ENCODE measurements at places on chromosomes 3 and 15.

GRCh38 chr3:190183121-190183520 is 62.4 kb upstream of the P3H2 start:
- H3K36me3 ChIP-seq: no peaks in the 10 kb centered on the region
- no peak overlapping the region for H3K4me3 ChIP-seq
- no peaks in the 10 kb centered on the region for H3K4me1 ChIP-seq
- DNase-seq: no peak

DNA sequence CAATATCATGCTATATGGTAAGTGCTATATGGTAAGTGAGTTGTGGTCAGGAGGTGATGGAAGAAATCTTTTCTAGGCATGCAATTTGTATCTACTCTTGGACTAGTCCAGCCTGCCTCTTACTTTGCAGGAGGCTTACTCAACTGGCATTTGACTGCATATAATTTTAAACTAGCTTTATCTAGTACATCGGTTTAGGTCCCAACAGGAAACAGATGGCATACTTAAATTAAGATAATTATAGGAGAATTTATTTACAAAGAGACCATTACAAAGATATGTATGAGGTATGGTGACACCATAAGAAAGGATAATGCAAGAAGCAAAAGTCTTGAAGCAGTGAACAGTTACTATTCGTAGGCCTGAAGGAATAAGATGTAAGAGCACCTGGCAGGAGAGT is 7.8 kb downstream of the SLC28A2 start:
- DNase-seq: no peak
- H3K27me3 ChIP-seq: no peaks in the 10 kb centered on the region
- no peak overlapping the region for H3K4me3 ChIP-seq
- H3K4me1 ChIP-seq: no peaks in the 10 kb centered on the region
- H3K36me3 ChIP-seq: no peaks in the 10 kb centered on the region

- no peak overlapping the region for H3K4me3 ChIP-seq
- no peak for DNase-seq
- H3K4me1 ChIP-seq: peaks cover 5% of the 10 kb centered on the region
- H3K27ac ChIP-seq: peak overlapping the region; percentile 15
Observed at GRCh38 chr3:73401059-73401458, 223.7 kb downstream of the PDZRN3 start.

GRCh38 chr15:94225616-94226015 is 5.7 kb upstream of the MCTP2 start:
- peaks cover 8% of the 10 kb centered on the region for H3K4me1 ChIP-seq
- H3K27me3 ChIP-seq: no peaks in the 10 kb centered on the region
- no peaks in the 10 kb centered on the region for H3K36me3 ChIP-seq
- no peak overlapping the region for H3K4me3 ChIP-seq
- DNase-seq: no peak

DNA sequence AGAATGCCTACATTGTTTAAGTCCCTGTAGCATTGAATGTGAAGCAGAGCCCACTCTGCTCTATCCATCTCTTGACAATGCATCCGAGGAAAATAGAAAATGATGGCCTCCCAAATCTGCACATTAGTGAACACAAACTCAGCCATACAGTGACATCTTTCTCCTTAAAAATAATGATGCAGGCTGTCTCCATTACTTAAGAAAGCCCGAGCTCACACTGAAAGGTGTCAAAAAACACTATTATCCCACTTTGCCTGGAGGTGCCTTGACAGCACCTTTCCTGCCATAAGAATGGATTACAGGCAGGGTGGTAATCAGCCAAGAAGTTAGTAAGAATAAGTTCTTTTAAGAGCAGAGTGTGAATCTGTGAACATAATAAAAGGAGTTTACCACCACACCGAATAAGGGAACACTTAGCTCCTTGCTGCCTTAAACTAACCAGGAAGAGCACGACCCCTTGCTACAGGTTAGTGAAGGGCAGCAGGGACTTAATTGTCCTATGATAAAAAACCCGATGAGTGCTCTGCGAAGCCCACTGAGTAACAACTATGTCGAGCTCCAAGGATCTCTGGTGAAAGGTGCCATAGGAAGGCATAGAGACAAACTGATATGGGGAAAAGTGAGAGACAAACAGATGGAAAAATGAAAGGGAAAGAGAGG is 123.2 kb upstream of the TUSC7 start:
- H3K27ac ChIP-seq: no peak overlapping the region
- no peaks in the 10 kb centered on the region for H3K27me3 ChIP-seq
- no peaks in the 10 kb centered on the region for H3K4me1 ChIP-seq
- H3K4me3 ChIP-seq: no peak overlapping the region

GRCh38 chr15:41562784-41563198 is 3.8 kb downstream of the TYRO3 start:
- H3K36me3 ChIP-seq: no peaks in the 10 kb centered on the region
- H3K27ac ChIP-seq: no peak overlapping the region
- no peak for DNase-seq
- no peaks in the 10 kb centered on the region for H3K27me3 ChIP-seq
- peaks cover 24% of the 10 kb centered on the region for H3K4me1 ChIP-seq

GRCh38 chr3:38627956-38628355 is 21.5 kb downstream of the SCN5A start:
- H3K27ac ChIP-seq: no peak overlapping the region
- no peaks in the 10 kb centered on the region for H3K27me3 ChIP-seq
- H3K36me3 ChIP-seq: no peaks in the 10 kb centered on the region
- DNase-seq: no peak
- no peak overlapping the region for H3K4me3 ChIP-seq

DNA sequence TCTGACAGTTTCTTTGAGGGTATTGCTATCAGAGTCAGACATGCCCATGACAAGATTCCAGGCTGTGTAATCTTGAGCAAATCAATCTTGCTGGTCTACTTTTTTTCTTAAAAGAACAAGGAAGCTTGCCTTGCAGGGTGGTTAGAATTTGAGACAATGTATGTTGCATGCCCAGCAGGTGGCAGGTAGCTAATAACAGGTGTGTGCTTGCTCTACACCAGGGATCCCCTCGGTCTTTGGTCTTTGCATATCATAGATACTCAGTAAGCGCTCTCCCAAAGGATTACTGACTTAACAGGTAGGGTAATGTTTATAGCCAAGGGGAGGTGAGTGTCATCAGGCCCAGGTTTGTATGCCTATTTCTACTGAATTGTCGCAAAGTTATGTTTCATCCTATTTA is 37.3 kb downstream of the CACNA1D start:
- H3K4me1 ChIP-seq: peaks cover 36% of the 10 kb centered on the region
- no peaks in the 10 kb centered on the region for H3K27me3 ChIP-seq
- H3K27ac ChIP-seq: no peak overlapping the region
- H3K4me3 ChIP-seq: no peak overlapping the region
- no peaks in the 10 kb centered on the region for H3K36me3 ChIP-seq
- no peak for DNase-seq

- no peak overlapping the region for H3K4me3 ChIP-seq
- no peaks in the 10 kb centered on the region for H3K36me3 ChIP-seq
- DNase-seq: peak; percentile 13
- no peaks in the 10 kb centered on the region for H3K27me3 ChIP-seq
Observed at GRCh38 chr3:53084310-53085001, 38.6 kb upstream of the SFMBT1 start.

- H3K36me3 ChIP-seq: no peaks in the 10 kb centered on the region
- no peak for DNase-seq
- no peak overlapping the region for H3K4me3 ChIP-seq
- H3K27me3 ChIP-seq: no peaks in the 10 kb centered on the region
- H3K27ac ChIP-seq: no peak overlapping the region
Observed at GRCh38 chr15:76391847-76392246, 55.3 kb downstream of the ISL2 start.

- DNase-seq: peak; percentile 92
- H3K4me3 ChIP-seq: no peak overlapping the region
- peaks cover 18% of the 10 kb centered on the region for H3K4me1 ChIP-seq
- no peak overlapping the region for H3K27ac ChIP-seq
- H3K36me3 ChIP-seq: no peaks in the 10 kb centered on the region
- H3K27me3 ChIP-seq: no peaks in the 10 kb centered on the region
Observed at GRCh38 chr15:74620636-74621545, 5.3 kb downstream of the CLK3 start.

- H3K4me1 ChIP-seq: peaks cover 19% of the 10 kb centered on the region
- no peaks in the 10 kb centered on the region for H3K36me3 ChIP-seq
- H3K27me3 ChIP-seq: no peaks in the 10 kb centered on the region
- H3K27ac ChIP-seq: peak overlapping the region; percentile 92
- peak; percentile 41 for DNase-seq
Observed at GRCh38 chr15:75449585-75450306, 1.7 kb downstream of the SIN3A start.

DNA sequence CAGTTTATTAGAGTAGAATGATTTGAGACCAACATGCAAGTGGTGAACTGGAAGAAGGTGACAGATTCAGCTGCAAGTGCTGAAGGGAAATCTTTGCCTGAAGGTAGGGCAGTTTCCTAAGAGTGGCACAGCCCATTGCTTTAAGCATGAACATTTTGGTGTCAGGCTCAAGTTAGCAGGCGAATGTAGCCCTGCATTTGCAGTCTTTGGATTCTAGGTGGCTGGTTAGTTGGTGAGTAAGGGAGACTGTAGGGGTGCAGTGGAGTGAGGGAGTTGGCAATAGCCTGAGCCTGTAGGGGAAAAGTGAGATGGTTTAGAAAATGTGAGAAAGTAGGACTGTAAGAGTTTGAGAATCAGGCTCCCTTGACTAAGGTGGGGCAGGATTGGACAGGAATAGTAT is 29.7 kb downstream of the UBE2E2 start:
- no peak for DNase-seq
- no peak overlapping the region for H3K4me3 ChIP-seq
- H3K4me1 ChIP-seq: no peaks in the 10 kb centered on the region
- no peaks in the 10 kb centered on the region for H3K27me3 ChIP-seq
- H3K27ac ChIP-seq: no peak overlapping the region

DNA sequence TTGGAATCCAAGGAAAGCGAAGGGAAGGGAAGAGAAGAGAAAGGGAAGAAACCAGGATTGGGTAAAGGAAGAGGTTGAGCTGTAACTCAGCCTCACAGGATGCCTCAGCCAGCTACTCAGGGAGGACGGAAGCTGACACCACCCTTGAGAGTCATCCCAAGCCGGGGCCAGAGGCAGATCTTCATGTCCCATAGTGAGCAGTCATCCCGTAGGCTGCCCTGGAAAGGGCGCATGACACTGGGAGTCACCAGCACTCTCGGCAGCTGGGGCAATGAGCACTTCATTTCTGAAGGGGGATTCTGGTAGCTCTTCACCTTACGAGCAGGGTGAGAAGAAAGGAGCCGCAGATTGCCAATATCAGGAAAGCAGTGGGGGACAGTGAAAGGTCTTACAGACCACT is 60.1 kb upstream of the PCSK6 start:
- DNase-seq: no peak
- no peak overlapping the region for H3K4me3 ChIP-seq
- peaks cover 7% of the 10 kb centered on the region for H3K27me3 ChIP-seq

- H3K27ac ChIP-seq: no peak overlapping the region
- no peak for DNase-seq
- H3K4me1 ChIP-seq: peaks cover 75% of the 10 kb centered on the region
- no peak overlapping the region for H3K4me3 ChIP-seq
- no peaks in the 10 kb centered on the region for H3K27me3 ChIP-seq
Observed at GRCh38 chr3:152322756-152323155, 54.0 kb downstream of the MBNL1 start.

- DNase-seq: peak; percentile 97
- H3K36me3 ChIP-seq: no peaks in the 10 kb centered on the region
- H3K27ac ChIP-seq: peak overlapping the region; percentile 98
- no peaks in the 10 kb centered on the region for H3K27me3 ChIP-seq
Observed at GRCh38 chr15:99123713-99124451, 19.0 kb downstream of the SYNM start.

DNA sequence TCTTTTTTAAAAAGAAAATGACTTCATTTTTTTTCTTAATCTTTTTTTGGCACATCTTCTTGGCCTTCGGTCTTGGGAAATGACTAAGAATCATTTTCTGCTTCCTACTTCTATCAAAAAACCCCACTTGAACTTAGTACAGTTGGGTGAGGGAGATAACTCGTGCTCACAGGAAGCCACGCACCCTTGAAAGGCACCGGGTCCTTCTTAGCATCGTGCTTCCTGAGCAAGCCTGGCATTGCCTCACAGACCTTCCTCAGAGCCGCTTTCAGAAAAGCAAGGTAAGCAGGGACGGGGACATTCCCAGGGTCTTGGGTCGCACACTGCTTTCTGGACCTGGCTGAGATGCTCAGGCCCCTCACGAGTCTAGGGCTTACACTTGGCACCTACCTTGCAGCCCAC is at the start of gene CCR4:
Gene CCR4 (plus strand): TSS at position 235 of the 402 bp plus-strand sequence. CDS start 1,779 bp downstream, outside the sequence.
- no peak for DNase-seq
- H3K36me3 ChIP-seq: no peaks in the 10 kb centered on the region
- no peak within 1 kb of the TSS for H3K4me3 ChIP-seq

DNA sequence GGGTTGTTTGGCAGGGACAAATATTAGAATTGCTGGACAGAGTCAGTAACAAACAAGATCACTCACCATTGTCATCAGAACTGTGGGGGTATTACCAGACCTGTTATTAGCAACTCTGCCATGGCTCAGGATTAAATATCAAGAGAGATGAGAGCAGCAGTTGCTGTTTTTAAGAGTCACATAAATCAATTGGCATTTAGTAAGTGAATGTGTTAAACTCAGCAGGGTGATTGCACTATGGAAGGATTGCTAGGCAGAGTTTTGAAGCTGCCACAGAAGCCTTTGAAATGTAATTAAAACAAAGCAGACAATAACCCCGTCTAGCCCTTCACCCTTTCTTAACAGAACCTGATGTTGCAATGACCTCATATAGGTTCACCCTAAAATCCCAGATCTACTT is 238.8 kb downstream of the GAP43 start:
- H3K4me3 ChIP-seq: no peak overlapping the region
- DNase-seq: no peak
- H3K27me3 ChIP-seq: no peaks in the 10 kb centered on the region
- no peaks in the 10 kb centered on the region for H3K36me3 ChIP-seq
- H3K4me1 ChIP-seq: no peaks in the 10 kb centered on the region
- H3K27ac ChIP-seq: no peak overlapping the region

- DNase-seq: no peak
- no peaks in the 10 kb centered on the region for H3K4me1 ChIP-seq
- no peak overlapping the region for H3K27ac ChIP-seq
- peaks cover 8% of the 10 kb centered on the region for H3K27me3 ChIP-seq
- no peak overlapping the region for H3K4me3 ChIP-seq
- H3K36me3 ChIP-seq: no peaks in the 10 kb centered on the region
Observed at GRCh38 chr3:130411320-130411719, 65.8 kb downstream of the COL6A5 start.

- peak; percentile 43 for DNase-seq
- peak overlapping the region; percentile 72 for H3K27ac ChIP-seq
- no peaks in the 10 kb centered on the region for H3K27me3 ChIP-seq
- H3K36me3 ChIP-seq: no peaks in the 10 kb centered on the region
- H3K4me3 ChIP-seq: peak overlapping the region; percentile 67
- peaks cover 23% of the 10 kb centered on the region for H3K4me1 ChIP-seq
Observed at GRCh38 chr15:66701422-66702034, 508 bp upstream of the SMAD6 start.

Data from adrenal gland (tissue), 19 donors.